CD4-positive, alpha-beta T cell (primary cell): ENCODE measurements at places on chromosomes 7 and 10. TPM values are rescaled to one million over a fixed set of nuclear protein-coding genes. Genes with fewer than 3 reads are reported as not detected.

The FAM25C gene
- not detected for total RNA-seq

The GATA3 gene
- total RNA-seq = 141 TPM

The FAM131B gene
- 0.14 TPM for total RNA-seq

The TMEM176A gene
- total RNA-seq = not detected

The MACROH2A2 gene
- 2.2 TPM for total RNA-seq

The CFAP69 gene
- not detected for total RNA-seq

The DKK1 gene
- not detected for total RNA-seq
